Glutamatergic neuron (in vitro differentiated cells): ENCODE measurements at places on chromosomes 3 and 15.
A peak's percentile ranks its signal among the peaks of the same experiment; 100 is the strongest.

DNA sequence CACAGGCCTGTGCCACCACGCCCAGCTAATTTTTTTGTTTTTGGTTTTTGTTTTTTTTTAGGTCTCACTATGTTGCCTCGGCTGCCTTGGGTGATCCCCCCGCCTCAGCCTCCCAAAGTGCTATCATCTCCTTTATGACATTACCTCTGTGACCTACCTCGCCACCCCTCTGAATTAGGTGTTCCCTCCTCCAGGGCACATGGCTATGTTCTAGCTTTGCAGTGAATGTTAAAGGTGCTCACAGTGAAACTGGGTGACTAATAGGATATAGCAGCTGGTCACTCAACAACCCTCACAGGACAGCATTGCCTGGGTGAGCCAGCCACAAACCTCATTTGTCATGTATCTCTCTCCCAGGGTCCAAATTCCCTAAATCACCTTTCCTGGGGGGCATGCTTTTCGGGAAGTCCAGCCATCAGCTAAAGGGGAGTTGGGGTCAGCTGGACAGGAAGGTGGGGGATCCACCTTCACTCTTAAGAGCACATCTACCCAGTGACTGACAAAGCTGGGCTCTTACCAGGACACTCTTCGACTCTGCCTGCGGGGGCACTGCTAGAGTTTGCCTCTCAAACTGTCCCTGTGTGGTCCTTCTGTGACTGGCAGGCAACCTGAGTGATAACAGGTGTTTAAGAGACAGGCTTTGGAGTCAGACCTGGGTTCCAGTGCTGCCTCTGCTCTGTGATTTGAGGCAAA, 1.6 kb upstream of the TTLL3 start:
- DNase-seq: peak; percentile 65

GRCh38 chr15:80459380-80459779, 55.2 kb downstream of the ARNT2 start:
- no peak for DNase-seq

DNA sequence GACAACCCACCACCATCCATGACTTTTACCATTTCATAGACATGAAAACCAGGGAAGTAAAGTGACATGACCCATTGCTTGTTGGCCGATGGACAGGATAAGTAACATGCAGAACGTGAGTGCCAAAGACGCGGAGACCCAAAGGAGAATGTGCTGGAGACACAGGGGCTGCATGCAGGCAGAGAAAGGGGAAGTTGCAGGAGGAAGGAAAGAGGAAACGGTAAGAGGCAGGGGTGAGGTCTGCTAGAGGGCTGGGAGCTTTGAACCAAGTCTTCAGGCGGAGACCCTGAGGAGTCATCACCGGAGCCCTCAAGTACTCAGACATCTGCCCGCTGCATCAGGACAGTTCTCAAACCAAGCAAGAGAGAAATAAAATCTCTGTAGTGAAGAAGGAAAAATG, 34.9 kb downstream of the MAGEF1 start:
- no peak for DNase-seq

GRCh38 chr15:48981941-48982340, 18.2 kb upstream of the SHC4 start:
- DNase-seq: no peak

- DNase-seq: no peak
These were observed 22.0 kb downstream of the USP3 start for GRCh38 chr15:63526401-63526800.

- no peak for DNase-seq
These were observed 100.7 kb downstream of the CACNA2D3 start for GRCh38 chr3:54223063-54223462.

GRCh38 chr15:85379403-85380131, 836 bp upstream of the AKAP13 start:
- DNase-seq: no peak

DNA sequence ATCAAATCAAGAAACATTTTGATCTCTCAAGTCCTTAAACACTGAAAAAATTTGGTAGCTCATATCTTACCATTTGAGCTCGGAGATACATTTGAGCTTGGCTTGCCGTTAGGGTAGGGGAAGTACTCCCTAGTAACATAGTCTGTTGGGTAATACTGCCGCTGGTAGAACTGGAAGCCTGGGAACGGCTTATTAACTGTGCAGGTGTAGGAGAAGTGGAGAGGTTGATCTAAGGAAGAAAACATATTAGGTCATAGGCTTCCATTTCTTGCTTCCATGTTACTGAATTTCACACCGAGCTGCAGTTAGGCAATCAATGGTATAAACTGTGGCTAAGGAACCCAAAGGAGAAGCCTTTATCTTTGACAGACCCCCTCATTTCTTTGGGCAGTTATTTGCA, 32.5 kb downstream of the PHC3 start:
- DNase-seq: no peak

GRCh38 chr3:61094608-61095007, 156.6 kb downstream of the FHIT start:
- DNase-seq: no peak

- DNase-seq: no peak
These were observed 82.7 kb downstream of the POLR2M start for GRCh38 chr15:57789225-57789624.

GRCh38 chr3:59812237-59813147, 762.7 kb upstream of the CFAP20DC start:
- DNase-seq: no peak

DNA sequence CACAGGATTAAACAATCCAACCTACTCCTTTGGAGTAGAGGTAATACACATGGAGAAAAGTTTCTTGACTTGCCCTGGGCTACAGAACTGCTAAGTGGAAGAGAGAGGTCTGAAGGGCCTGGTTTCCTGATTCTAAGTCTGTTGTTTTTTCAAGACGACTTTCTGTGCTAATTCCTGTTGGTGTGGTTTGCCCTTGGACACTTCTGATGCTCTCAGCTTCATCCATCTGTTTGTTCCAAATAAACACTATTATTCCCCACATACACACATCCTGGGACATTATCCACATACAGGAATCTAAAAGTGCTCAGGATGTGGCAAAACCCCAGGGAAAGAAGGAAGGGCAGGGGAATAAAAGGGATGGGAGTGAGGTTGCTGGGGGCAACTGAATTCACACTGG, 393.5 kb upstream of the TBL1XR1 start:
- DNase-seq: no peak

DNA sequence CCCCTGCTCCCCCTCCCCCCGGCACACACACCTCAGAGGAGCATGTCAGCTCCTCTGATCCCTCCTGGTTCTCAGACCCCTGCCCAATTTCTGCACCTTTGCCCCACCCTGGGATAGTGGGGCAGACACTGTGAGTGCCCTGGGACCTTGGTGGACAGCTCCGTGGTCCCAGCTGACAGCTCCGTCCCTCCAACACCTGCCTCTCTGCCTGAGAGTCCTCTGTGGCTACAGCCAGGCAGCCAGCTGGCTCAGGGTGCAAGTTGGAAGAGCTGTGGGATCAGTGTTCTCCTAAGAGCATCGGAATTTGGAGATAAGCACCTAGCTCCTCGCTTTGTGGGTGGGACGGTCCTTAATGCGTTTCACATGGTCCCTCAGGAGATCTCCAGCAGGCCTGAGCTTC, 43.7 kb upstream of the PGPEP1L start:
- DNase-seq: no peak

DNA sequence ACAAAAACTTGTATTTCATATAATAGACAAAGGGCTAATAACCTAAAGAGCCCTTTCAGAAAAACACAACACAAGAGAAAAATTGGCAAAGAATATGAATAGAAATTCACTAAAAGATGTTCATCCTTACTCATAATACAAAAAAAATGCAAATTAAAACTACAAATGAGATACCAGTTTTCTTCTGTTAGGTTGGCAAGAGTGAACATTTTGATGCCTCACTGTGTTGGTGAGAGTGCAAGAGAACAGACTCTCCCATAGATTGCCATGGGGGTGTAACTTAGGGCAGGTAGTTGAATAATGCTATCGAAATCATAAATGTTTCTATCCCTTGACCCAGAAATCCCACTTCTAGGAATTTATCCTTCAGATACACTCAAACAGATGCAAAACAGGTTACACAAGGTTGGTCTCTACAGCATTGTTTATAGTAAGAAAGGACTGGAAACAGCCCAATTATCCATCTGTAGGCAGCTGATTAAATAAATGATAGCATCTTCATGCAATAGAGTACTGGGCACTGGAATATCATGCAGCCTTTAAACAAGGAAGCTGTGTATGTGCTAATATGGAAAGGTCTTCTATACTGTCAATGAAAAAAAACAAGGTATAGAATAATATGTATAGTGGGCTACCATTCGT, 146.3 kb downstream of the TLE3 start:
- DNase-seq: no peak
